ENCODE measurements at places on chromosomes 13 and 19. TPM values are rescaled to one million over a fixed set of nuclear protein-coding genes. Genes with fewer than 3 reads are reported as not detected.

The SLC25A41 gene
- total RNA-seq: 0.24 TPM

The TMEM238 gene
- 9.0 TPM for total RNA-seq

The CLEC17A gene
- total RNA-seq: not detected

The FOXA3 gene
- 1.1 TPM for total RNA-seq

The ZIM2 gene
- not detected for total RNA-seq

The F2RL3 gene
- total RNA-seq: not detected

The PRSS57 gene
- total RNA-seq: not detected

Measured in A549 treated with RU486 at 1 μM for 4 hours (cell line).